ENCODE measurements at places on chromosomes 12 and 14.

DNA sequence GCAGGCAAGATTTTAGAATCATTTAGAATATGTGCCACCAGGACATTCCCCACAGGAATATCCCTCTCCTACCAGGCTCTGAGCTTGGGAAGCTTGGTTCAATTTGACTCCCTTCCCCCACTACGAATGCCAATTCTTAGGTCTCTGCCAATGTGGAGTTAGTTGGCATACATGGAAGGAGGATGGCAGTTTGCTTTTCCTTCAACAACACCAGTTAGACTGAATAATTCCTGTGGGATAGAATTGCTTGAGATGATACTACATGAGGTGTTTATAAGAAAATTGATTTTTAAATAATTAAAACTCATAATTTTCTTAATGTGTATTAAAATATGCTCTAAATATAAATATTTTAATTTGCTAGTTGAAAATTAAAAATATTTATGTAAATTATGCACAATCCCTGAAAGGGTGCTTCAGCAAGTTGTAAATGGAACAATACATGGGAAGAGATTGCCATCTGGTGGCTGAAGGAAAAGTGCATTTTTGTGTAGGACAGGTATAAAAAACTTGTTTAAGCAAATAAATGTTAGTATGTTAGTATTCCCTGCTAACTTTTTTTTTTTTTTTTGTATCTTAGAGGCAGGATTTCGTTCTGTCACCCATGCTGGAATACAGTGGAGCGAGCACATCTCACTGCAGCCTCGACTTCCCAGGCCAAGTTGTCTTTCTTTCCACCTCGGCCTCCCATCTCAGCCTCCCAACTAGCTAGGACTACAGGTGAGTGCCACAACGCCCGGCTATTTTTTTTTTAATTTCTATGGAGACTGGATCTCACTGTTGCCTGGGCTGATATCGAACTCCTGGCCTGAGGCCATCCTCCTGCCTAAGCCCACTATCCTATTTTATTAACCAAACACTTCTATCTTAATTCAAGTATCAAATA, 25.8 kb upstream of the STRAP start:
- no peak for DNase-seq

GRCh38 chr14:53955671-53956426, 776 bp downstream of the BMP4 start:
- DNase-seq: peak; percentile 86

- no peak for DNase-seq
Measured at GRCh38 chr12:75177997-75178396, 31.6 kb downstream of the KCNC2 start.

DNA sequence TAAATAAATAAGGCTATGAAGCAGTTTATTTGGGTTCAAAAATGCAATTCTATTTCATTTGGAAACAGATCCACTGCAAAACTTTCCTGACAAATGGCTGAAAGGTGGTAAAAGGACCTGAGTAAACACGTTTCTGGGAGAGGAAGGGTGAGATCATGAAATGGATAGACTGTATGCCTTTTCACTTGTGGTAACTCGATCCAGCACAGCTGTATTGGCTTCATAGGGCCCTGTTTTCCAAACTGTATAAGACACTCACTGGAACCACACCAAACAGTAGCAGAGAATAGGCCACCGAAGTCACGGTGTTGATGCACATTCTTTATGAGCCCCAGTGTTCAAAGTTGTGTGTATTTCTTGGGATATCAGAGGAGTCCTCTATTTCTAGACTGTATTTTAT, 325.2 kb upstream of the DIO2 start:
- no peak for DNase-seq

- DNase-seq: no peak
Measured at GRCh38 chr14:105765893-105766614, 239.7 kb downstream of the TMEM121 start.

DNA sequence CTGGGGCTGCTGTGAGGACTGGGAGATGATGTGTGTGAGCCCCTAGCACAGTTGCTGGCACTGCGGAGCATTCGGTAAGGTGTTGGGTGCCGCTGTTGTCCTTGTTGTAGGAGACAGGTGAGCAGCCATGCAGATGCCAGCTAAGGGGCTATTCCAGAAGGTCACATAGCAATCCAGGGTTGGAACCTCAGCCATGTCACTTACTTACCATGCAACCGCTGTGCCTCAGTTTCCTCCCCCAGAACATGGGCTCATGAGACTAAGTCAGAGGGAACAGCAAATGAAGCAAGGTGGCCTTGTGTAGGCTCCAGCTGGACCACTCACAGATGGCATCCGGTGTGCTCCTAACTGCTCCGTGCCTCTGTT, 13.2 kb downstream of the DTX1 start:
- DNase-seq: no peak

DNA sequence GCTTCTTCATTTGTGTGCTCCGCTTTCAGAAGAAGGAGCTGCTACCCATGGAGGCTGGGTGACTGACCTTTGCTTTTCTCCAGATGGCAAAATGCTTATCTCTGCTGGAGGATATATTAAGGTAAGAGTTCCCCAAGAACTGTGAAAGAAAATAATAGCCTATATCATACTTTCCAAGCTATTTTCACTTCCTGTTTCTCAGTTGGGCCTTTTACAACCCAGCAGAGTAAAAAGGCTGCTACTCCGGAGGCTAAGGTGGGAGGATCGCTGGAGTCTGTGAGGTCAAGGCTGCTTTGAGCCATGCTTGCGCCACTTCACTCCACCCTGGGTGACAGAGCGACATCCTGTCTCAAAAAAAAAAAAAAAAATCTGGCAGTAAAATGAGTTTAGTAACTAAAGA, 82.1 kb downstream of the APAF1 start:
- no peak for DNase-seq

GRCh38 chr14:54730156-54730961, 163.4 kb downstream of the SAMD4A start:
- no peak for DNase-seq

GRCh38 chr14:68948686-68949600, 30.2 kb downstream of the ACTN1 start:
- DNase-seq: peak; percentile 67

DNA sequence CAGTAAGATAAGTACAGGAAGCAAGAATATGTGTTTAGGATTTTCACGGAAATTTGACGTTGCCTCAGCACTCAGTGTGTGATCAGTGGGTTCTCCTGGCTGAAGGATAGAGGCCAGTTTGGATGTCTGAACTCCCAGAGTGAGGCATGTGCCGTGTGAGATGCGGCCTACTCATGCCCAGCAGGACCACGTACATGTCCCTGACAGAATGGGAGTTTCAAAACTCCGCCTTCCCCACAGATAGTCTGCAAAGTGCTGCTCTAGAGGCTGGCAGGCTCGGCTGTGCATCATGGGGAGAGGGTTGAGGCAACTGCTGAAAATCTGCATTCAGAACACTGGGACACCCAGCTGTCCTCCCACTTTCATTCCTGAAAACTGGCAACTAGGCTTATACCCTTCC, 58.3 kb downstream of the NINJ2 start:
- DNase-seq: no peak

GRCh38 chr14:60188115-60188514, 22.9 kb upstream of the DHRS7 start:
- DNase-seq: no peak

- DNase-seq: no peak
Measured at GRCh38 chr14:96055753-96056508, 16.8 kb downstream of the C14orf132 start.

- no peak for DNase-seq
Measured at GRCh38 chr12:26062566-26062965, 62.3 kb downstream of the BHLHE41 start.

DNA sequence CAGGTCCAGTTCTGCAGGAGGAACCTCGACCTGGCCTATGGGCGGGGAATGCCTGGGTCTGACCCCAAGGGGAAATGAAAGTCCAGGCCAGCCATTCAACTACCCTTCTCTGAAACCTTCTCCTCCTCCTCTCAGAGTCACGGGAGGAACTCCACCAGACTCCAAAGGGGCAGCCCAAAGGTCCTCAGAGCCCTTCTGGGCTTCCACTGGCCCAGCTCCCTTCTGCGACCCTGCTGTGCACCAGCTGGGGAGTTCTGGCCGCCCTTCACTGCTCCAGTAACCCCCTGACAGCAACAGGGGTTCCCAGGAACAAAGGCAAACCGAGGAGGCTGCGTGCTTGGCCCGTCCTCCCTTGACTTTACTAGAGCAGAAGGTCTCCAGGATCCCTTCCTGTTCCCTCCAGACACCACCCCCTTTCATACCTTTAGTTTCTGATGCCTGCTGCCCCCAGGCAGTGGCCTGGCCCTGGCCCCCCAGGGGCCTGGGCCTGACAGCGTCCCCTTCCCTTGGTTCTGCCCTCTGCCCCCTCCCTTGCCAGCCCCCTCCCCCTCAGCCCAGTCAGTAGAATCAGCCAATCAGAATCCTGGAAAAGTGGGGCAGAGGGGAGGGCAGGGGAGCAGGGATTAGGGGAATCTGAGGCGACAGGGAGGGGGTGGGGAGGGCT, 850 bp upstream of the ZNF385A start:
- peak; percentile 66 for DNase-seq

DNA sequence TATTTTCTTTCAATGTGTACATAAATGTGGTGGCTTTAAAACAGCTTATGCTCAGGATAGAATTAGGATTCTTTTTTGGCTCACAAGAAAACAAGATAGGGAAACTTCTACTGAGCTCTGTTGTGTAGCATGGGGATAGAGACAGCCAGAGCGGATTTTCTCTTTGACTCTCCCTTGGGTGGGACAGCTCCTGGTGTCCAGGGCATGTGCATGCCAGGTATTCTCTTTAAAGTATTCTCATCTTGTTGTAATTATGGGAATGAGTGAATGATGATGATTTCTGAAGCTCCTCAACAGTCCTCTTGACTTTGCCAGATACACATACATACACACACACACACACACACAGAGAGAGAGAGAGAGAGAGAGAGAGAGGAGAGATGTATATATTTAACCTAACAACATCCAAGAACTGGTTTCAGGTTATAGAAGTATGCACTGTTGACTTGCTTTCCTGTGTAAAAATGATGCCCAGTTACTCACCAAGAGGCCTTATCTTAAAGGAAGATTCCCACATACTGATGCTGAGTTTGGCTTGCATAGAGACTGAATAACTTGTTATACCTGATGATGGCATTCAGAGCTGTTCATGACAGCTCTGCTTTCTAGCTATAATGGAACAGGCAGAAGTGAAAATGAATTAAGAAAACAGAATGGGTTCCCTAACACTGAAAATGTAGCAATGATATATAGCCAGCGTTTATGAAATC, 387.5 kb downstream of the EGLN3 start:
- DNase-seq: no peak

DNA sequence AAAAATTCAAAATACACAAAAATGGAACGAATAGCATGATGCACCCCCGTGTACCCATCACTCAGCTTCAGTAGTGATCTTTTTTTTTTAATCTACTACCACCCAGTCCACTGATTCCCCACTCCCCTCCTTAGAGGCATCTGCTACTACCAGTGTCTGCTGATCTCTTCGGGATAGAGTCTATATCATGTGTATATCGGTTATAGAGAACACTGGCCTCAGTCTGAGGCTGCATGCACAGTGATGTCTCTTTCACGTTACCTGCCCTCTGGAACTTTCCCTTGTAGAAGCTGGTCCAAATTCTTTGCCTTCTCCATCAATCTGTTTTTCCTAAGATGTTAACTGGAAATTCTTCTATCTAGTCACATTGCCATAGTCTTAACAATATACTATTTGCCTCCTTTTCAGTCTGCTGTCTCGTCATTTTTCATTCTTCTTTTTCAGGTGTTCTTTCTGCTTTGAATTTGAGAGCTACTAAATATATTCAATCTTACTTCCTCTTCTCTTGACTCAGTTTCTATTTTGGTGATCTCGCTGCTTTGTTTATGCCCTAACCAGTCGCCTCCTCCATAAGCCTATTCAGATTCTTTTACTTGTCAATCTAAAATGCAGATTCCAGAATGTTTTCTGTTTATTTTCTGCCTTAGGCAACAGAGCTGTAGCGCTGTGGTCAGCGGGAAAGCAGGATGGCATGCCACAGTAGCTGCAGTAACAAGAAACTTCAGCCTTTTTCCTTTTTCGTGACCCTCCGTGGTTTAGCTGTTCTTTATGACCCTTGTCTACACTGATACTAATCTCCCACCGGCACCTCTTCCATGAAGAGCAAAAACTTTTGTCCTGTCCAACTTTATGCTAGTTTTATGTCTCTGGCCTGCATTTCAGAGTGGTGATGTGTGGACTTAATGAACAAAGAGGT, 67.0 kb downstream of the FBXW8 start:
- DNase-seq: no peak

GRCh38 chr14:76510181-76510580, 134.2 kb downstream of the ESRRB start:
- DNase-seq: no peak

DNA sequence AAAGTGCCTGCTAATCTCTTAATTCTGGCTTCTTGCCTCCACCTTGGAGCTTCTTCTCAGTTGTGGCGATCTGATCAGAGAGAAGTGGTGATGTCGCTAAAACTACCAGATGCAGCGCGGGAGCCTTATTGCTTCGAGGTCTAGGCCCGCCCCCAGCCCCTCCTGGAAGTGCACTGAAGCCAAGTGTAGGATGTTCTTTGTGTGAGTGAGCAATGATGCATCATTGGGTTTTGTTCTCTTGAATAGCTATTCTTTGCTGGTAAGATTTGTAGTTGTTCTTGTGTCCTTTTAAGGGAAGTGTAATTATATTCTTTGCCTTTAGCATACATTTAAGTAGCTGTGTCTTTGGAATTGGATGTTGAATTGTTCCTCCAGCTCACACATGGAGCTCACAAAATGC, 35.8 kb downstream of the MTHFD1 start:
- DNase-seq: no peak

- DNase-seq: no peak
Measured at GRCh38 chr12:72098622-72099021, 160.0 kb downstream of the TPH2 start.

DNA sequence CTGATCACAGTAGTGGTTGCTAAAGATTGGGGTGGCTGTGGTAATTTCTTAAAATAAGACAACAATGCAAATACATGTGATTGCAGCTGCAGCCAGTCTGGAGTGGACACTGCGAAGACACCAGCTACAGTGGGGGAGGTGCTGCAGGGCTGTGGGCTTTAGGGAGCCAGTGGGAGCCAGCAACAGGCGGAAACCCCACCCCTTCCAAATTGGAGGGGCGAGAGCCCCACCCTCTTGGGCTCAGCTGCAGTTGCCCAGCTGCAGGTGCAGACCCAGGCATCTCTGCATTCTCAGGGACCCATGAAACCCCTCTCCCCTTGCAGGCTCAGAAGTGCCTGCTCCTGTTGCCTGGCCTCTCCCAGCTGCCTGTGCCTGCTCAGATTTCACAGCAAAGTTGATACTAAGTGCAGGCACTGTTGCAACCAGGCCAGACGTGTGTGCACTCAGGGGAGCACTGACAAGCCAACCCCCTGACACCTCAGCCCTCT, 104.8 kb downstream of the MYF5 start:
- DNase-seq: no peak

DNA sequence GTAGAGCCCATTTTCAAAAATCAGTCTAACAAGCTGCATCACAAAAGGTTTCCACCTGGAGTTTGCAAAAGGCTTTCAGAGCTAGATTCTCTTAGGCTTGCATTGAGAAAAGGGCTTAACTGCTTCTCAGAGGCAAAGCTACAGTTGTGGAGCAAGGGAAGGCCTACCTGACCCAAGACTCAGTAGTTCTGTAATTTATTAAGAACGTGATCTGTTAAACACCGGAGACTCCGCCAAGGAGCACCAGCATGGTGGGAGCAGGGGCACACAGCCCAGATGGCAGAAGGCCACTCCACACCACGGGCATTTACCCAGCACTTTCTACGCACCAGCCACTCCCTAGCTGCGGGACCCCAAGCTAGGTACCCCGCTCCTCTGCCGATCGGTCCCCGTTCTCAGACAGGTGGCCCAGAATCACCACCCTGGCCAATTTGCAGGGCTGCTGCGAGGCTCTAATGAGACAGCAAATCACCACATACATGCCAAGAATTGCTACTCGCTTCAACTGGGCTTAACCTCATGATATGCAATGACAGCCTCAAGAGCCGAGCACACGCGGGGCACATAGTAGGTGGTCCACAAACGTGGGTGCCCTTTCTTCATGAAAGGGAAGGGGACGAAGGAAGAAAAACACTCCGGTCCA, 1.5 kb downstream of the ITPK1 start:
- no peak for DNase-seq

Data from aorta (tissue), 5 donors.